ENCODE measurements at places on chromosomes 13 and 19. TPM values are rescaled to one million over a fixed set of nuclear protein-coding genes. Genes with fewer than 3 reads are reported as not detected.

DNA sequence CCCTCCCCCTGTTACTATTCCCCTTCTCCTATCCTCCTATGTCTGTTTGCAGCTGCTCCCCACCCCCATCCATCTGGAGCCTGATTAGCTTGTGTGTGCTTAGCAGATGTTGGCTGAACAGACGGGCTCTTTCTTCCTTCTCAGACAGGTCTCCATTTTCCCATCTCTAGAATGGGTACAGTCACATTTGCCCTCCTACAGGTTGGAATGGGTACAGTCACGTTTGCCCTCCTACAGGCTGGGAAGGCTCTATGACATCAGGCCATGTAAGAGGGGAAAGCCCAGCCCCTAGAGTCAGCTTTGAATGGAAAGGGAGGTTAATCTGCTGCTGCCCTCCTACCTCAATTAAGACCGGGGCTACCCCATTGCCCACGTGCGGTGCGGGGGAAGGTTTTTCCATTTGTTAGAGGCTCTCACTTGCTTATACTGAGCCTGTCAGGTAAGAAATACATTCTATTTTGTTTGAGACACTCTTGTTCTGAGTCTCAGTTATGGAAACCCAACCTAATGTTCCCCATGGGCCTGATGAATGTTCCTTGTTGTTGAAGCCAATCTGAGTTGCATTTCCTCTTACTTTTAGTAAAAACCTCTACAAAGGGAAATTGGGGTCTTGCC lies 2.2 kb upstream of the CLEC17A start:
- no peaks in the 10 kb centered on the region for H3K36me3 ChIP-seq
- no peak overlapping the region for H3K27ac ChIP-seq
- DNase-seq, result no peak
- H3K4me3 ChIP-seq, result no peak overlapping the region

DNA sequence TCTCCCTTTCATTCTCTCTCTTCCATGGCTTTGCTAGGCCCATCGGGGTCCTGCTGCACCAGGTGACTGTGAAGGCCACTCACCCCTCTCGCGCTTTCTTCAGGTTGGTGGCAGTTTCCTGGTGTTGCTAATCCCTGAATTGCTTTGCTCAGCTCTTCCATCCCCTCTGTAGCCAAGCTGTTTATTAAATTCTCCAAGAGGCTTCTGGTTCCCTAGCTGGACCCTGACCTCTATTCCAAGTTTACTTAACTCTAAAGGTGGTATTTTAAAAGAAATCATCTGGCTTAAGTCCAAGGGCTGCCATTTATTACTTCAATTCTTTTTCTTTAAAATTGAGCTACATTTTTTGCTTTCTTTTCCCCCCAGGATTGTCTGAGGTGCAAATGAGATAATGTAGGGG lies 32.7 kb upstream of the MICU2 start:
- no peak for DNase-seq
- H3K27ac ChIP-seq, result no peak overlapping the region

GRCh38 chr13:46101484-46102254 lies 3.2 kb downstream of the CPB2 start:
- H3K27me3 ChIP-seq, result peaks cover 4% of the 10 kb centered on the region
- H3K4me1 ChIP-seq, result no peaks in the 10 kb centered on the region
- H3K4me3 ChIP-seq, result no peak overlapping the region
- H3K36me3 ChIP-seq, result no peaks in the 10 kb centered on the region

DNA sequence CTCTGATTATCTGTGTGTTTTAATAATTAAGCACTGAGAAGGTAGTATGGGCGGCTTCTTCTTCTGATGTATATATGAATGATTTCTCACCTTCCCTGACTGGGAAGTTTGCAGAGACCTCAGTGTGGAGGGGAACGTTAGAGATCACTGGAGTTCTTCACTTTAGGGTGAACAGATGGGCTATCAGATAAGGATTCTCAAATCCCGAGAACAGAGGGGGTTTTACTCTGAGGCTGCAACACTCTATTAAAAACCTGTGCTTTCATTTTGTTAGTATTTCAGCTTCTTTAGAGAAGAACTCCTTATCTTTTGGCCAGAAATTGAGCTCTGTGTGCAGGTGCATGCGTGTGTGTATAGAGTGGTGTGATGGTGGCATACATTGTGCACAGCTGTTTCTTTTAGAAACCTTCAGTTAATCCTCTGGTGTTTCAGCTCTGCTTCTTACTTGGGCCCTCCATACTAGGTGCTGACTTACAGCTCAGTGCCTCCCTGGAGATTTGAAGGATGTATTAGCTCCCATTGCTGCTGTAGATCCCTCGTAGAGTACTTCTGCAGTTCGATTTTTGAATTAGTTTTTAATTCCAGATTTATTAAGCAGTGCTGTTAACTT lies 45.3 kb upstream of the PCDH9 start:
- H3K27ac ChIP-seq, result no peak overlapping the region
- H3K4me1 ChIP-seq, result peaks cover 4% of the 10 kb centered on the region
- no peaks in the 10 kb centered on the region for H3K36me3 ChIP-seq
- H3K27me3 ChIP-seq, result no peaks in the 10 kb centered on the region
- no peak for DNase-seq

SIAH3 gene
- not detected for total RNA-seq

DNA sequence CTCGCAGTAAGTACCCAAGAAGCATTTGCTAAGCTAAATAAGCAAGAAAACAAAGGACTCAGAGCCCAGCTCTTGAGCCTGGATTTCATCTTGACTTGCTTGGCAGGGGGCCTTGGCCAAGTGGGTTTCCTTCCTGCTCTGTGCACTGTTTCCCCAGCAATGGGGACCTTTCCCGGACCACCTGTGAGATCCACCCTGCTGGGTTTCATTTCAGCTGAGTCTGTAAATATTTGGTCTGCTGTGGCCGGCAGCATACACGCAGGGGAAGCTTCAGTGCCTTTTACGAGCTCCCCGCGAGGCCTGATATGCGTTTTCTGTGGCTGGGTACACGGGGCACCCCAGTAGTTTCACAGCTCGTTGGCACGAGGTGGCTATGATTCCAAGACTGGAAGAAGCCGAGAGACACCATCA lies 12.4 kb upstream of the TINCR start:
- no peaks in the 10 kb centered on the region for H3K27me3 ChIP-seq
- no peak overlapping the region for H3K27ac ChIP-seq
- no peak for DNase-seq
- H3K4me1 ChIP-seq, result peaks cover 3% of the 10 kb centered on the region
- no peak overlapping the region for H3K4me3 ChIP-seq
- H3K36me3 ChIP-seq, result no peaks in the 10 kb centered on the region

- peaks cover 52% of the 10 kb centered on the region for H3K4me1 ChIP-seq
- H3K36me3 ChIP-seq, result no peaks in the 10 kb centered on the region
- peak overlapping the region; percentile 84 for H3K27ac ChIP-seq
- peak overlapping the region; percentile 42 for H3K4me3 ChIP-seq
These were observed 116.2 kb downstream of the TBC1D4 start for GRCh38 chr13:75365724-75366173.

DNA sequence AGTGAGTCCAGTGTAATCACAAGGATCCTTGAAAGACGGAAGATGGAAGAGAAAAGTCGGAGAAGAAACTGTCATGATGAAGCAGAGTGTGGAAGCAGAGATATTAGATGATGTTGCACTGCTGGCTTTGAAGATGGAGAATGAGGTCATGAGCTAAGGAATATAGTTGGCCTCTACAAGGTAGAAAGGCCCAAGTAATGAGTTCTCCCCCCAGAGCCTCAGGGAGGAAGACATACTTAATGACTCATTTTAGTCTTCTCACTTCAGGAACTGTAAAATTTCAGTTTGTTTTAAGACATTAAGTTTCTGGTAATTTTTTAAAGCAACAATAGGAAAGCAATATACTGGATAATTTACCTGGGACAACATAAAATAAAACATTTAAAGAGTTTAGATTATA lies 1331.5 kb upstream of the PCDH20 start:
- DNase-seq, result no peak
- H3K4me3 ChIP-seq, result no peak overlapping the region
- H3K4me1 ChIP-seq, result no peaks in the 10 kb centered on the region

DNA sequence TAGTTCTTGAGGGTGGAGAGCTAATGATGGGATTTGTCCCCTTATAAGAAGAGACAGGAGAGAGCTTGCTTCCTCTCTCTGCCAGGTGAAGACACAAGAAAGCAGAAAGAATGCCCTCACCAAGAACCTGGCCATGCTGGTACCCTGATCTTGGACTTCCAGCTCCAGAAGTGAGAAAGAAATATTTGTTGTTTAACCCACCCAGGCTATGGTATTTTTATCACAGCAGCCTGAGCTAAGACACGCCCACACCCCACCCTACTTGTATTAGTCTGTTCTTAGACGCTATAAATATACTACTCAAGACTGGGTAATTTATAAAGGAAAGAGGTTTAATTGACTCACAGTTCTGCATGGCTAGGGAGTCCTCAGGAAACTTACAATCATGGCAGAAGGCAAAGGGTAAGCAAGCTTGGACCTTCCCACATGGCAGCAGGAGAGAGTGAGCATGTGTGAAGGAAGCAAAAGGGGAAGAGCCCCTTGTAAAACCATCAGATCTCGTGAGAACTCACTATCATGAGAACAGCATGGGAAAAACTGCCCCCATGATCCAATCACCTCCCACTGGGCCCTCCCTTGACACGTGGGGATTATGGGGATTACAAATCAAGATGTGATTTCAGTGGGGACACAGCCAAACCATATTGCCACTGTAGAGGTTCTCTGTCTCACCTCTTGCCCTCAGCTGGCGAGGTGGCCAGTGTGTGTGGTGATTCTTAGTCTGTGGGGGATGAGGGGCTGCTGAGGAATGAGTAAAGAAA lies 57.4 kb upstream of the RCBTB2 start:
- H3K27me3 ChIP-seq, result no peaks in the 10 kb centered on the region
- H3K4me1 ChIP-seq, result peaks cover 15% of the 10 kb centered on the region
- peak overlapping the region; percentile 53 for H3K27ac ChIP-seq

- no peaks in the 10 kb centered on the region for H3K4me1 ChIP-seq
- no peak overlapping the region for H3K27ac ChIP-seq
- DNase-seq, result no peak
- peaks cover 32% of the 10 kb centered on the region for H3K27me3 ChIP-seq
- H3K4me3 ChIP-seq, result no peak overlapping the region
These were observed 586 bp upstream of the C19orf81 start for GRCh38 chr19:50648659-50649058.

GRCh38 chr19:21833733-21834132 lies 2.2 kb downstream of the ZNF43 start:
- DNase-seq, result no peak
- no peaks in the 10 kb centered on the region for H3K36me3 ChIP-seq
- H3K27ac ChIP-seq, result no peak overlapping the region
- no peak overlapping the region for H3K4me3 ChIP-seq
- no peaks in the 10 kb centered on the region for H3K4me1 ChIP-seq

AP2A1 gene
- 159 TPM for total RNA-seq

NPAS1 gene
- total RNA-seq, result 1.6 TPM

GRCh38 chr13:28825379-28825778 lies 5.2 kb downstream of the MTUS2 start:
- peaks cover 31% of the 10 kb centered on the region for H3K27me3 ChIP-seq
- no peaks in the 10 kb centered on the region for H3K36me3 ChIP-seq
- no peak overlapping the region for H3K27ac ChIP-seq
